ENCODE measurements at places on chromosomes 1 and 21. TPM values are rescaled to one million over a fixed set of nuclear protein-coding genes. Genes with fewer than 3 reads are reported as not detected.

The PAQR7 gene
- 4.2 TPM for total RNA-seq

The MYBPH gene
- total RNA-seq, result not detected

The OR2T33 gene
- not detected for total RNA-seq

The LRRC3 gene
- total RNA-seq, result 2.6 TPM

The ABCG1 gene
- total RNA-seq, result 22.2 TPM

The LCE1B gene
- not detected for total RNA-seq

The GPR37L1 gene
- total RNA-seq, result not detected

The CEP104 gene
- total RNA-seq, result 29.0 TPM

The FCRL1 gene
- not detected for total RNA-seq

The NUDT4B gene
- 0.43 TPM for total RNA-seq

The SPRR3 gene
- total RNA-seq, result not detected
